Femur (tissue), 1 donor: ENCODE measurements at places on chromosomes 2 and 18.

DNA sequence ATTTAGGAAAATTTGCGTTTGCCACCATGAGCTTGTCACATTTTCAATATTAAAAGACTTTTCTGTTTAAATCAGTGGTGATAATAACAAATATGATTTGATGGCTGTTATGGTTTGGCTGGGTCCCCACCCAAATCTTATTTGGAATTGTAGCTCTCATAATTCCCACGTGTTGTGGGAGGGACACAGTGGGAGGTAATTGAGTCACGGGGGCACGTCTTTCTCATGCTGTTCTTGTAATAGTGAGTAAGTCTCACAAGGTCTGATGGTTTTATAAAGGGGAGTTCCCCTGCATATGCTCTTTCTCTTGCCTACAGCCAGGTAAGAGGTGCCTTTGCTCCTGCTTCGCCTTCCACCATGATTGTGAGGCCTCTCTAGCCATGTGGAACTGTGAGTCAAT, 83.4 kb upstream of the RGPD4 start:
- no peak for DNase-seq

DNA sequence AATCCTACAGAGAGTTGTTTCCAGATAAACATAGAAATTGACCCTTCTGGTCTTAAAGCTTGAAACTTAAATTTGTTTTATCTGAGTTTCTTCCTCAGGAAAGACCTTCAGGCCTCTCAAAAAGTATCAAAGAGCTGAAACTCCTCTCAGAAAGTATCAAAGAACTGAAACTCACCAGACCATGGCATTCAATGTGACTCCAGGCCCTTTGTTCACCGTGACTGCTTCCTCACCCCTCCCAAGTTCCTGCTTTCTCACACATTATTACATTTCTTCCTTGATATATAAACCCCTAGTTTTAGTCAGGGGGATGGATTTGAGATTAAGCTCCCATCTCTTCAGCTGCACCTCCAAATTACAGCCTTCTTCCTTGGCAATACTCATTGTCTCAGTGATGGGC, 6.0 kb downstream of the ANKMY1 start:
- no peak for DNase-seq

DNA sequence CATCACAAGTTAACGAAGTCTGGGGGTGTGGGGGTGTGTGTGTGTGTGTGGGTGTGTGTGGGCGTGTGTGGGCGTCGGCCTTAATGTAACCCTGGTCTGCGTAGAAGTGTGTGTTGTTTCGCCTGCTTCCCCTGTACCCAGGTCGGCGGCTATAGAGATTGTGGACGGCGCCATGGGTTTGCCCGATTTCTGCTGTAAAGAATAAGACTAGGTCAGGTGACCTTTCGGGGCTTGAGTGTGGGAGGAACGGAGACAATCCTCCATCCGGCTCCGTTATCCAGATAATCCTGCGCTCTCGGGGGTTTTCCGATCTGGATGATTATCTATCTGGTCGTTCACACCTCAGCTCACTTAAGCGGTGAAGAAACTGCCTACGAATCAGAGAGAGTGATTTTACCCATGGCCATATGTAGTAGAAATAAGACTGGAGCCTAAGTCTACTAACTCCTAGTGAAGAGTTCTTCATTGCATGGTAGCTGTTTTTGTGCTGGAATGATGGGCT, 543 bp downstream of the HADHB start:
- DNase-seq, result no peak

DNA sequence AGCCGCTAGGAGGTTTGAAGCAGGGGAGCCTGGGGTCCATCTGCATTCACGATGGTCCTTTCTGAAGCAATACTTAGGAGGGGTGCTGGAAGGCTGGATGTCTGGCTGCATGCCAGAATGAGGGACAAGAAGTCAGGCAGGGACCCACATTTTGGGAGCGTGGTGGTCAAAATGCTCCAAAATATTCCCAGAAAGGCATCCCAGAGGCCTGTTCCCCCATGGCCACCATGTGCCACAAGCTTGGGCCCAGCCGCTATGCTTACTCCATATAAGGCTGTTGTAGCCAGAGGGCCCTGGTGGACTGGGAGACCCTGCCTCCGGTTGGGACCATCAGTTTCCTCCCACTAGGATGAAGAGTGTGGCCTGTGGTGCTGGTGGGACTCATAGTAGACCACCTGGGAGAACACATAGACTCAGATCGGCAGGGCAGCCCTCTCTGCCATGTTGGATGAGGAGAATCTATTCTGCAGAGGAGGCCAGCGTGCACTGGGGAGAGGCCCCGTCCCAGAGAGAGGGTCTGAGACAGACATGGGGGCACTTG, 3.6 kb upstream of the PROM2 start:
- no peak for DNase-seq

GRCh38 chr18:7840411-7840810, 273.3 kb downstream of the PTPRM start:
- DNase-seq, result no peak

DNA sequence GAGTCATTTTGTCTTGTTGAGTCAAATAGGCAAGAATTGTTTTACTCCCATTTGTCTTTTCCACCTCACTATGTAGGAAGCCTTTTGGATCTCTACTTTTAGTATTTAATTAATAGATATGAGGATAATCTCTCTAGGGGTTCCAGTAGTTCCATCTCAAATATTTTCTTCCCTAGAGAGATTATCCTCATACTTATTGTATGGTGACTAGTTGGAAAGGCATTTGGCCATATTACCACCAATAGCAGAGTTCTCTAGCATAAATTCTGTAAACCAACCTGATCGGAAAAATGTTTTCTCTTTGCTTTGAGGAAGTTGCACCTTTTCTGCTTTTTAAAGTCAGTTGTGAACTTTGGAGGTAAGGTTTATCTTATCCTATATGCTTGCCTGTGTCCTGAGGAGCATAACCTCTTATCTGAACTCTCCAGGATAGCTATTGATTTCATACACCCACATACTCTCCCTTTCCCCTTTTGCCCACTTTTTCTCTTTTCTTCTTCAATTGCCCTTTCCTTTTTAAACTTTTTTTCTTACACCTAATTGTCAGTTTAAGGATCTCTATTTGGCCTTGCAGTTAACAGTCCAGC, 100.8 kb downstream of the GALNT1 start:
- no peak for DNase-seq

- DNase-seq, result no peak
These were observed 994.0 kb downstream of the TSN start for GRCh38 chr2:122749405-122749804.

- no peak for DNase-seq
These were observed 45.7 kb downstream of the QPCT start for GRCh38 chr2:37389989-37390765.

DNA sequence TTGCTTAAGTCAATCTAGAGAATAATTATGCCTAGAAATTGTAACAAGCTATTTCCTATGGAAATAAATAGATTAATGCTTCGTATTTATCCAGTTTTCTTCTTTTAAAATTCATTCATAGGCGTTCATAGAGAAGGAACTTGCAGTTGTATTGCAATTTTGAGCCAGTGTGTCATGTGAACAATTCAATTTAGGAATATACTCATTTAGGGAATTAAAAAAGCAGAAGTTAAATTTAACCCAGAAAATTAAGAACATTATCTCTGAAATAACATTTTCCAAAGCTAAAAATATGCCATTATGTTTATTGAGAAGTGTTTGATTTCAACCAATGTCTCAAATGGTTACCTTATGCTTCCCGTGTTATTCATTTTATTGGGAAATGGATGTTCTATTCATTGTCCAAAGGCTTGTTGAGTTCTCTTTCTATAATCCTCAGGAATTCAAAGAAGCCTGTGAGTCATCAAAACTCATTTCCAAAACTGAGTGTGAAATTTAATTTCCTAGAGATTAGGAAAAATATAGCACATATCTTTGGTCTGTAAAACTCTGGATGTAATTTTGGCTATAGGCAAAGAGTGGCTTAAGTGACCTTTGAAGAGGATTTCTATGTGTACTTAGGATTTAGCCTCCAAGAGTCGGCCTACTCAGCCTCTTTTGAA, 99.7 kb downstream of the SLC8A1 start:
- DNase-seq, result no peak

GRCh38 chr2:144324446-144325045, 195.4 kb downstream of the ZEB2 start:
- DNase-seq, result no peak

GRCh38 chr2:208657468-208657867, 250.9 kb downstream of the PTH2R start:
- no peak for DNase-seq

GRCh38 chr2:210460322-210461227, 16.0 kb downstream of the LANCL1 start:
- no peak for DNase-seq

DNA sequence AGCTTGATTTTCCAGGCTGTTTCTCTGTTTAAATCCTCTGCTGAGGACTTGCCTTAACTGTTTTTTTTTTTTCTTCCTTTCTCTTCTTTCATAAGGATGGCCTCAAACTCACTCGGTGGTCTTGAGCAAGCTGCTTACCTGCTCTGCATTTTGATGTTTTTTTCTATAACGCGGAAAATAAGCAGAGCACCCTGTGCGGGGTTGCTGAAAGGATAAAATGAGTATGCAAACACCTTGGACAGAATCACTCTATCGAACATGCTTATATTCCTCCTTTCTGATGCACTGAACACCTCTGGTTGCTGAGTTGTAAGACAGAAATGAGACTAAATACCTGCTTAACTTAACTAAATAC, 41.1 kb upstream of the DSC1 start:
- no peak for DNase-seq
